ENCODE measurements at places on chromosomes 11 and 22.
A peak's percentile ranks its signal among the peaks of the same experiment; 100 is the strongest.

DNA sequence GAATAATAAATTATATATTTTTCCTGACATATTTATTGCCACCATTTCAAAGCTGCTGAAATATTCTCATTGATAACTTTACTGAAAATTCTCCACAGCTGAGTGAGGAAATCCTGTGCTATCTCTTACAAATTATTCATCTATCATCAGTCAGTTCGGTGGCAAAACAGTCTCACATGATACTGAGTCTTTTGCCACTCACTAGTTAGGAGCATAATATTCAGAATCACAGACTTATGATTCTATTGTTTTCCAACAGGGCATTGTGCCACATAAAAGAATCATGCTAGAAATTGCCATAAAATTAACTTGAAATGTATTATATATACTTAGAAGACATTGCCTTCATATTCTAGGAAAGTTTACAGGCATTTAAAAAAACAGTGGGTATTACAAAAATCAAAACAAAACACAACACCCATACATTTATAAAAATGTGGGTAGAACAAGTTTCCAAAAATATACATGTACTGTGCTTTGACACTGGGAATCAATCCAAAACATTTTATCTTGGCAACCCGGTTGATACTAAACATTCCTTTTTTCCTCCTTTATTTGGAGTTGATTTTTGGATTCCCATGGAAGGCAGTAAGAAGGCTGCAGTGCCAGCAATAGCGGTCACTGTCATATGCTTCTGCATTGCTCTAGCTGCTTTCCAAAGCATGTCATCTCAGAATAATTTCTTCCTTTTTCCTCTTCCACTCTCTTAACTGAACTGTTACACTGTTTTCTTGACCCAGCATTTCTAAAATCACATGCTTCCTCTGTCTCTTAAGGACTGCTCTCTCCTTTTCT, 42.5 kb downstream of the ATG16L2 start:
- DNase-seq, result no peak

DNA sequence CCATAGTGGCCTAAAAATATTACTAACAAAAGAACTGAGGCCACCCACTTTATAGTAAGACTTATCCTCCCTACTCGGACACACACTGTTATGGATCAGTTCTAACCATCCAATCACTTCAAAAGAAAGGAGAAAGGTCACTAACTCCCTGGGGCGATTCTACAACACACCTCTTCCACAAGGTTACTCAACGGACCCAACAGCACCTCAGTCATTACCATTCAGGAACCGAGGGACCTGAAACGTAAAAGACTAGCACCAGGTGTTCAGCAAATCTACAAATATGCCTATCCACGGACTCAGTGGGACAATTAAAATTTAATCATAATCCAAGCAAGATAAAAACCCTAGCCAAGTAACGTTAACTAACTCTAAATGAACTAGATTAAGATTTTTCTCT, 1.6 kb downstream of the HNRNPUL2 start:
- no peak for DNase-seq

- no peak for DNase-seq
Observed at GRCh38 chr22:49721211-49721763, 106.4 kb downstream of the BRD1 start.

DNA sequence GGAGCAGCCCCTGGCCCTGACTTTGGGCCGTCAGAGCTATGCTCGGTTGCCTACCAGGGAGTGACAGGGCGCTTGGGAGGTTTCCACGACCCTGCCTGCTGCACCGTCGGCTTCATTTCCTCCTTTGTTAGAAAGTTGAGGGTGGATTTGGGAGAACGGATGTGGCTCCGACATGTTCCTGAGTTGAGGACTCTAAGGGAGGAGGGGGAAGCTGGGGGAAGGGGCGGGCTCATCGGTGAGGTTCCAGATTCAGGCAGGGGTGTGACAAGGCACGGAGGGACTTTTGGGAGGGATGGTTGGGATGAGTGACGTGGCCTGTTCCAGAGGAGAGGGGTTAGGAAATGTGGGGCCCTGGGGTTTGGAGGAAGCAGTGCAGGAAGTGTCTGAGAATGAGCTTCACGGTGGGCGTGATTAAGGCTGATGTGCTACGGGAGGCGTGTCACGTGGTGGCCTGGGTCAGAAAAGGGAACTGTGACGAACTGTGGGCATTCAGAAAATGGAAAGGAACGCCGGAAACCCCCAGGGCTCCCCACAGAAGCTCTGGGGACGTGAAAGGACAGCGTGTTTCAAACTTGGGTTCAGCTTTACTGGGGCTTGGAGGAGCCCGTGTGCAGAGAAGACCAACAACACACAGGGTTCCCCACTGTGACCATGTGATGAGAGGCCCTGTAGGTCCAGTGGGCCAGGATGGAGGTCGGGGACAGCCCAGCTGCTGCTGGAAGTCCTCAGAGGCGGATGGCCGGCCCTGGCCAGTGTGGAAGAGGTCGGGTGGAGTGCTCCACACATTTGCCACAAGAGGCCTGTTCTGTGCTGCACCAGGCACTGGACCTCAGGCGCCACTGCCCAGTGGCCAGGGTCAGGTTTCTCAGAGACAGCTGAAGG, 2.8 kb downstream of the PARVB start:
- DNase-seq, result peak; percentile 70

DNA sequence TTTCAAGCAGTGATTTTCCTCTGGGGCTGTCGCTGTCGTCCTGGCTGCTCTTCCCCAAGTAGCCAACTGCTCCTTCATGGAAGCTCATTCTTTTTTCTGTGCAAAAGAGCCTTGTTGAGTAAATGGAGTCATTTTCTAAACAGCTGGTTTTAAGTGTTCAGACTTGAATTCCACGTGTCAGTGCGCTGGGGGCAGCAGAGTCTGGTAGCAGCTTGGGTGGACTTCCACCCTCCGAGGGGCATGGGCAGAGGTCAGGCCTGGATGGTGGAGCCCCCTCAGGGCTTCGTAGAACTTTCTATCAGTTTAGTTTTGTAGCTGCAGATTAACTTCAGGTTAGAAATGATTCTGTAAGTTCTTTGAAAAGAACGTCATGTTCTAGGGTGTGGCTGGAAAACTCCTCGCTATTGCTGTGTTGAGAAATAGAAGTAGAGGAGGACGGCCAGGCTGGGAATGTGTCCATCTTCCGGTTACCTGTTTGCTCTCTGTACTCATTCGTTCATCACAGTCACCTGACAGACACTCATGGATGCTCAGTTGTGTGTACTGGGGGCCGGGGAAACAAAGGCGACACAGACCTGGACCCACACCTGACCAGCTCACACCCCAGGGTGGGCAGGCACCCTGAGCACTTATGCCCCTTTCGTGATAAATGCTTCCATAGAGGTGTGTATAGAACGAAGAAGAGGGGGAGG, 270.7 kb downstream of the TBC1D22A start:
- DNase-seq, result no peak

- no peak for DNase-seq
Observed at GRCh38 chr22:38412435-38413084, 42.4 kb downstream of the KCNJ4 start.

- no peak for DNase-seq
Observed at GRCh38 chr11:10588904-10589303, 20.4 kb upstream of the LYVE1 start.

GRCh38 chr11:85619499-85619898, 7.6 kb downstream of the DLG2 start:
- DNase-seq, result no peak

- DNase-seq, result no peak
Observed at GRCh38 chr22:36224245-36224644, 15.1 kb downstream of the APOL2 start.

- peak; percentile 51 for DNase-seq
Observed at GRCh38 chr22:39343259-39344045, 6.3 kb upstream of the SYNGR1 start.

- DNase-seq, result no peak
Observed at GRCh38 chr11:73312851-73313327, 4.8 kb downstream of the ARHGEF17 start.

DNA sequence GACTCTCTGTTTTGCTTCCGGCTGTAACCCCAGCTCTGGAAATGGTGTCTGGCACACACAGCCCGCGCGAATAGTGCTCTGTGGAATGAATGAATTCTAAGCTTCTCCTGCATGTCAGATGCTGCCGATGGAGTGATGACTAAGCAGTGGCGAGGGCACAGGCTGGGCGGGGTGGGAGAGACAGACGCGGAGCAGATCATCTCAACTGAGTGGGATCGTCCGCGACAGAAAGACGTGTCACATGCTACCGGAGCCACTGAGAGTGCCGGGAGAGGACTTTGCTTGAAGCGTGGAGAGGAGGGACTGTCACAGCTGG, 334.5 kb downstream of the CTTN start:
- no peak for DNase-seq

GRCh38 chr22:30635273-30636225, at the start of gene SLC35E4:
Gene SLC35E4 (plus strand): TSS chr22:30635781. CDS start chr22:30636451, 670 bp downstream.
- DNase-seq, result peak; percentile 95

DNA sequence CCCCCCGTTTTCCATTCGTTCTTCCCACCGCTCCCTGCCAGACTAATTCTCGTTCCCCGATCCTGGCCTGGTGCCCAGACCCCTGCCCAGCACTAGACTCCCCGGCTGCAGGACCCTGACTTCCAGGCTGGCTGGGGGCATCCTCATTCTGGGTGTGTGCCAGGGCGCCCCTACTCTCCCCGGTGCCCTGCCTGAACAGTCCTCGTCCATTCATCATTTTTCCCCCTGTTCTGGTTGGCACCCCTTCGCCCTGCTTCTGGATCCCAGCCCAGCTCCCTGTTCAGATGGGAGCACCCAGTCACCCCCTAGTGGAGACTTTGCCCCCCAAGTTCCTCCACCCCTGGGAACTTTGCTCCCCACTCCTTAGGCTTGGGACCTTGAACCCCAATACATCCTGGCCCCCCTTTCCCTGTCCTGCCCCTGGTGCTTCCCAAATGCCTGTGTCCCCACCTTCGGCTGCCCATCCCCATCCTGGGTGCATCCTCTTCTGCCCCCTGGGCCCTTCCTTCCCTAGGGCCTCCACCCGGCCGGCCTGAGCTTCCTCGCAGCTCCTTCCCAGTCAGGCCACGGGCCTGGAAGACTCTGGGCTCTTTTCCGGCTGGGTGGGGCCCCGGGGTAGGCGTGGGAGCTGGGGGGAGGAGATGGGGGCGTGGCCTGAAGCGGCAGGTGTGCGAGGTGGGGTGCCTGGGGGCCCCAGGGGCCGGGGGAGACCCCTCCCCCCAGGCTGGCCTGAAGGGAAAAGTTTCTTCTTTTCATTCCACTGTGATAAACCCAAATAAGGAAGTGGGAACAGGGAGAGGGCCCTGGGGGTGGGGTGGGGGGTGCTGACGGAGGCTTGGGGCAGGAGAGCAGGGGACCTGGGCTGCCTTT, 908 bp downstream of the PLCB3 start:
- DNase-seq, result no peak

DNA sequence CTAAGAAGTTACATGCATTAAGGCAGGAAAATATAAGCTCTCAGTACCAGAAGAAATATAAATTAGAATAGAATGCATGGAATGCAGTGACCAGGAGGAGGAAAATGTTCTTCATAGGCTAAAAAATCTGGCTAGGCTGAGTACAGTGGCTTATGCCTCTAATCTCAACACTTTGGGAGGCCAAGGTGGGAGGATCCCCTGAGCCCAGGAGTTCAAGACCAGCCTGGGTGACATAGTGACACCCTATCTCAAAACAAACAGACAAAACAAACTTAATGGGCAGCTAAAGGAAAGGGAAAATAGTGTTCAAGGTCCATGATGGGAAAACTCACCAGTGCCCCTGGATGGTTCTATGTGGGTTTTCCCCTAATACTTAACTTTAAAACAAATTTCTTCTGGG, 78.3 kb upstream of the RASSF10 start:
- DNase-seq, result no peak

GRCh38 chr22:23180301-23180892, at the start of gene BCR:
Gene BCR (plus strand): TSS chr22:23180509. CDS start chr22:23180961, 452 bp downstream.
- DNase-seq, result peak; percentile 50

- DNase-seq, result no peak
Observed at GRCh38 chr11:74683941-74684481, 47.2 kb downstream of the CHRDL2 start.

DNA sequence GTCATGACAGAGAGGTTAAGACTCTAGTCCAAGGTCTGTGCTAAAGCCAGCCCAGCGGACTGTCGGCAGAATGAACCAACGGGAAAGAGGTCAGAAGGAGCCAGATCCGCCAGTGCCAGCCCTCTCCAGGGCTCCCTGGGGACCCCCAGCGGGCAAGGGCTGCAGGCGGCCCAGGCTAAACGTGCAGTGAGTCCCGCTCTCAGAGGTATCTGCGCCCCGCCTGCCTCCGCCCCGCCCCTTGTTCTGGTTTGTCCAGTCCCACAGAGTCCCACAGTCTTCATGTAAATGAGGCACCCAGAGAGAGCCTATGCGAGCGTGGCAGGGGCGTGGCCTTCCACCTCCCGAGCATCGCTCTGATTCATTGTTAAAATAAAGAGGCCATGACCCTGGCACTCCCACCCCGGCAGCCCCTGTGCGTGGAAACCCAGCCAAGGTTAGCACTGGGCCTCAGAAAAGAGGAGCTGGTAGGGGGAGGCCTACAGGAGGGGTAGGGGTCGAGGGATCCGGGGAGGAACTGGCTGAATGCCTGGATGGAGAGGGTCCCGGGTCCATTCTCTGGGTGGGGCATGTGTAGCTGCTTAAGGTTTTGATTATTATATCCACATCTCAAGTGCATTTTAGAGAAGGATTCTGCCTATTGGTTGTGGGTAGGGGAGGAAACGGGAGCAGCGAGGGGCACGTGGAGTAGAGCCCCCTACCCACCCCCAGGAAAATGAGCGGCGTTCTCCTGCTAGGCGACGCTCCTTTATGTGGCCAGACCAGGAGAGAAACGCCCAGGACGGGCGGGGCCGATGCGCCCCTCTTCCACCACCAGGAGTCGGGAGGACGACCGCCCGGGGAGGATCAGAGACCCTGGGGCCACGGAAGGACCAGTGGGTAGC, at the start of gene TRIOBP:
TSS of gene TRIOBP (plus strand) at position 392 of the 881 bp plus-strand sequence. CDS start 4,318 bp downstream, outside the sequence.
- DNase-seq, result peak; percentile 88

- DNase-seq, result peak; percentile 42
Observed at GRCh38 chr11:69655479-69656428, 14.8 kb downstream of the CCND1 start.

- no peak for DNase-seq
Observed at GRCh38 chr11:68342459-68343158, 30.2 kb downstream of the LRP5 start.

GRCh38 chr11:65870706-65871681, 1.6 kb downstream of the EFEMP2 start:
- DNase-seq, result no peak

- no peak for DNase-seq
Observed at GRCh38 chr11:77031599-77031998, 2.6 kb upstream of the B3GNT6 start.

DNA sequence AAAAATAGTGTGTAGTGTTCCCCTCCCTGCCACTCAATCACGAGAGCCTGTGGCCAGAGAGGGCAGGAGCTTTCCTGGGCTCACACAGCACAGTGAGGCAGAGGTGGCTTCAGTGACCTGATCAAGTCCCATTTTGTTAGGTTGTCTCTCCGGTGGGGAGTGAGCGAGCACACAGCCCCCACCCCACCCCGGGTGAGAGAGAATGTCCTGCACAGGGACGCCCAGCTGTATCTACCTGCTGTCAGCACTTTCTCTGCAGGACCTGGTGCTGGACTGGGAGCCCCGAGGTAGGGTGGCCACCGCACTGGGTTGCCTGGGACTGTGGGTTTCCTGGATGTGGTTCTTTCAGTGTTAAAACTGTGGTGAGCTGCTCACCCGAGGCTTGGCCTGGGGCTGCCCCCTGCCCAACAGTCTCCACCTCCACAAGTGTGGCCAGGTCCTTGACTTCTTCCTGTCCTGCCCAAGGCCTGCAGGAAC, 6.1 kb downstream of the CAPN5 start:
- DNase-seq, result no peak

GRCh38 chr11:83681906-83682610, 395.9 kb upstream of the CCDC90B start:
- no peak for DNase-seq
